ENCODE measurements at places on chromosomes 16 and 17.

- H3K4me3 ChIP-seq: no peak overlapping the region
- H3K27ac ChIP-seq: no peak overlapping the region
- no peaks in the 10 kb centered on the region for H3K36me3 ChIP-seq
- no peaks in the 10 kb centered on the region for H3K4me1 ChIP-seq
- no peak for DNase-seq
- no peaks in the 10 kb centered on the region for H3K27me3 ChIP-seq
Observed at GRCh38 chr16:9790199-9790598, 392.0 kb downstream of the GRIN2A start.

GRCh38 chr16:80449392-80449791 lies 91.4 kb upstream of the DYNLRB2 start:
- H3K36me3 ChIP-seq: no peaks in the 10 kb centered on the region
- DNase-seq: no peak
- H3K4me1 ChIP-seq: no peaks in the 10 kb centered on the region
- H3K4me3 ChIP-seq: no peak overlapping the region

- H3K27me3 ChIP-seq: no peaks in the 10 kb centered on the region
- H3K27ac ChIP-seq: no peak overlapping the region
Observed at GRCh38 chr17:69451416-69452394, 37.2 kb downstream of the MAP2K6 start.

- no peak overlapping the region for H3K4me3 ChIP-seq
- no peaks in the 10 kb centered on the region for H3K36me3 ChIP-seq
- H3K27ac ChIP-seq: no peak overlapping the region
- no peaks in the 10 kb centered on the region for H3K4me1 ChIP-seq
Observed at GRCh38 chr17:44331249-44331760, 6.7 kb upstream of the SLC25A39 start.

DNA sequence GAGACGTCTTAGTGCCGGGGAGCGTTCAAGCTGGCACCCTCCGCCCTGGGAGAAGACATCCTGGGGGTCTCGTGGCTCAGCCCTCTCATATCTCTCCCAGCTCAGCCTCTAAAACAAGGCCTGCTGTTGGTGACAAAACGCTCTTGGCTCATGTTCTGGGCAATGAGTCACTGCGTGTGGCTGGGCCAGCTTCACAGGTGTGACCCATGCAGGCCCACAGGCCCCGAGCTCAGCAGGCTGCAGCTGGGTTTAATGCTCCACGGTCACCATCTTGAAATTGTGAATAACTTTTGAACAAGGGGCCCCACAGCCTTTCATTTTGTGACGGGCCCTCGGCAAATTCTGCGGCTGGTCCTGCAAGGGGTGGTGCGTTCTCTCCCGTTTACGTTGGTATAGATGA lies 22.4 kb downstream of the GAA start:
- no peak overlapping the region for H3K27ac ChIP-seq
- no peaks in the 10 kb centered on the region for H3K36me3 ChIP-seq
- H3K4me1 ChIP-seq: no peaks in the 10 kb centered on the region
- no peak overlapping the region for H3K4me3 ChIP-seq
- no peak for DNase-seq
- H3K27me3 ChIP-seq: no peaks in the 10 kb centered on the region

GRCh38 chr17:21125862-21126261 lies 902 bp upstream of the DHRS7B start:
- no peak for DNase-seq
- H3K36me3 ChIP-seq: no peaks in the 10 kb centered on the region
- no peak overlapping the region for H3K4me3 ChIP-seq
- H3K27me3 ChIP-seq: no peaks in the 10 kb centered on the region
- no peaks in the 10 kb centered on the region for H3K4me1 ChIP-seq

DNA sequence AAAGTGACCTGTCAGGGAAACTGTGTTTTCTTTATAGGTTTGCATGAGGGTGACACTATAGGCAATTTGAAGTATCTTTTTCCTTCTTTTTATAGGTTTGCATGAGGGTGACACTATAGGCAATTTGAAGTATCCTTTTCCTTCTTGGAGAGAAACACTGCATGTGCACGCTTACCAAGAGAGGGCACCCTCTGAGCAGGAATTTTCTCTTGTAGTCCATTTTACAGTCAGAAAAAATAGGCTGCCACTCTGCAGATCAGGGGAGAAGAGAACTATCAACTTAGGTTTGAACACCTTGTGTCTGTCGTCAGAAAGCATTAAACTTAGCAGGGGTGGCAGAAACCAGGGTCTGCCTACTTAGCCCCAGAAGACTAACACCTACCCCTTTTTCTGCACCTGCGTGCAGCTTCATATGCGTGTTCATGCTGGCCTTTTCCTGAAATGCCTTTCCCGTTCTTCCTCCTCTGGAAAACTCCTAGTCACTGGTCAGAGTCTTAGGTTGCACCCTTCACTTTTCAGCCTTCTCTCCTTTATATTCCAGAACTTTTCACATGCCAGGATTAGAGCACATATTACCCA lies 16.4 kb upstream of the SMIM36 start:
- no peaks in the 10 kb centered on the region for H3K36me3 ChIP-seq
- no peaks in the 10 kb centered on the region for H3K27me3 ChIP-seq
- no peaks in the 10 kb centered on the region for H3K4me1 ChIP-seq
- DNase-seq: peak; percentile 6
- no peak overlapping the region for H3K4me3 ChIP-seq
- H3K27ac ChIP-seq: no peak overlapping the region

DNA sequence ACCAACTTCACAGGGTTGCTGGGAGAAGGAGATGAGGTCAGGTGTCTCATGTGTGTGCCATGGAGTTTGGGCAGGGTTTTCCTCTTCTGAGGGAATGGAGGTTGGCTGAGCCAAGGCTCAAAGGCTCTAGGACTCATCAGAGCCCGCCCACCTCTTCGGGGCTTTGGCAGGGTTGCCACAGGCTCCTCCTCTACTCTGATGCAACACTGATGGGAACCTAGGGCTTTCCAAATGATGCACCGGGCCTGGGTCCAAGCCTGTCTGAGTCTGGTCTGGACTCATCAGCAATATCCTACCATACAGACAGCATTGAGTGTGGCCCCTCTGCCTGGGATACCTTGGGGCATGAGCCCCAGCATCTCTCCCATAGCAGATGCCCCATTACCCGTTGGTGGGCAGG lies 59.5 kb upstream of the LHX1 start:
- H3K4me1 ChIP-seq: no peaks in the 10 kb centered on the region
- no peaks in the 10 kb centered on the region for H3K36me3 ChIP-seq
- DNase-seq: no peak
- no peaks in the 10 kb centered on the region for H3K27me3 ChIP-seq

GRCh38 chr17:48500435-48501426 lies 30.1 kb downstream of the HOXB1 start:
- no peaks in the 10 kb centered on the region for H3K27me3 ChIP-seq
- no peak for DNase-seq
- H3K4me1 ChIP-seq: no peaks in the 10 kb centered on the region
- no peaks in the 10 kb centered on the region for H3K36me3 ChIP-seq
- no peak overlapping the region for H3K4me3 ChIP-seq

GRCh38 chr16:7338826-7339225 lies 6.2 kb downstream of the RBFOX1 start:
- no peaks in the 10 kb centered on the region for H3K27me3 ChIP-seq
- H3K4me3 ChIP-seq: no peak overlapping the region
- H3K27ac ChIP-seq: no peak overlapping the region
- no peak for DNase-seq

DNA sequence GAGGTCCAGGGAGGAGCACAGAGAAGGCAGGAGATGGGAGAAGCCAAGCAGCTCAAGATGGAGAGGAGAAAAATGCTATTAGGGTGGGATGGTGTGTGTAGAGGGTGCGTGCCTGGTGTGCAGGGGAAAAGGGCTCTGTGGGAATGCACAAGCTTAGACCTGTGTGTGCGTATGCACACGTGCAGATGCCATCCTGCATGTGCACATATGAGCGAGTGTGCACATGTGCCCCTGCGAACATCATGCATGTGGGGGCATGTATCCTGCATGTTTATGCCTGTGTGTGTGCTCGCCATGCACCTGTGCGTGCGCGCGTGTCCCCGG lies 438 bp upstream of the KCNJ12 start:
- no peaks in the 10 kb centered on the region for H3K27me3 ChIP-seq
- H3K27ac ChIP-seq: no peak overlapping the region
- no peak for DNase-seq
- no peak overlapping the region for H3K4me3 ChIP-seq
- no peaks in the 10 kb centered on the region for H3K4me1 ChIP-seq

All from prostate gland (tissue), 2 donors.